ENCODE measurements at places on chromosomes 7 and 10.

GRCh38 chr7:30877015-30877769 is 34.5 kb upstream of the AQP1 start:
- no peaks in the 10 kb centered on the region for H3K27me3 ChIP-seq
- H3K4me3 ChIP-seq = no peak overlapping the region
- peaks cover 49% of the 10 kb centered on the region for H3K4me1 ChIP-seq
- peak; percentile 62 for DNase-seq

DNA sequence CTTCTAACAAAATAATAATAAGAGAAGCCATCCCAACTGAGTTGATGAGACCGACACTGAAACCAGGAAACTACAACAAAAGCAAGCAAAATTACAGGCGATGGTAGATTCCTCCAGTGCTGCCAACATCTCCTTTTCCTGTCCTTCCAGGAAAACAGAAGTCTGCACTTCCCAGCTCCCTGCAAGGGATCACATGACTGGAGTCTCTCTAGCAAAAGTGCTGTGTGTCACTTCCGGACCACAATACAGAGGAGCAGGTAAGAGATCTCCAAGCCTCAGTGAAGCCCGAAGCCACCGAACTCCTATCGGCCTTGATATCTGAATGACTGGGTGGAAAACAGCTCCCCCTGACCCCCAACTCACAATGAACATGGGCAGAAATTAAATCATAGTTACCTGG is 63.2 kb downstream of the SMURF1 start:
- no peak overlapping the region for H3K4me3 ChIP-seq
- no peak overlapping the region for H3K27ac ChIP-seq
- peaks cover 2% of the 10 kb centered on the region for H3K36me3 ChIP-seq
- peaks cover 4% of the 10 kb centered on the region for H3K4me1 ChIP-seq

GRCh38 chr10:125795128-125795527 is 19.5 kb upstream of the MMP21 start:
- no peak overlapping the region for H3K4me3 ChIP-seq
- no peak overlapping the region for H3K27ac ChIP-seq
- DNase-seq = no peak
- H3K4me1 ChIP-seq = no peaks in the 10 kb centered on the region
- peaks cover 74% of the 10 kb centered on the region for H3K36me3 ChIP-seq

DNA sequence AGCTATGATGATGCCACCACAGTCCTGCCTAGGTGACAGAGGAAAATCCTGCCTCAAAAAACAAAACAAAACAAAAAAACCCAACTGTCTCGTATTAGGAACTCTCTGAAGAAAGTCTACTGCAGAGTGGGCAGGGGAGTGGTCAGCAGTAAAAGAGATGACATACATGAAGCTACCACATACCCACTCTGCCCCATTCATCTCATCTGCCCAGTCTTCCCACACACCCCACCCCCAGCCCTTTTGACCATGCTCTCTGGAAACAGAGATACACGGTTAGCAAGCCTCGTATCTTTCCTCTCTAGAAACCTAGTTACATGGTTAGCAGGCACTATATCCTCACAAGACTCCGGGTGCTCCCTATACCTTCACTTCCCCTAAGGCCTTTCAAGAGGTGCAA is 8.3 kb downstream of the SLC37A3 start:
- H3K27me3 ChIP-seq = no peaks in the 10 kb centered on the region
- no peak overlapping the region for H3K4me3 ChIP-seq
- no peaks in the 10 kb centered on the region for H3K36me3 ChIP-seq
- no peak for DNase-seq
- H3K27ac ChIP-seq = no peak overlapping the region

- H3K27me3 ChIP-seq = no peaks in the 10 kb centered on the region
- DNase-seq = no peak
- no peak overlapping the region for H3K27ac ChIP-seq
- H3K4me1 ChIP-seq = peaks cover 49% of the 10 kb centered on the region
These were observed 10.3 kb downstream of the AKR1B1 start for GRCh38 chr7:134448356-134449229.
